Stimulated activated CD4-positive, alpha-beta T cell treated with anti-CD3 and anti-CD28 coated beads, Interleukin-1b, Interleukin-23, amount 100 ng/mL, for 24 hours (primary cell): ENCODE measurements at places on chromosomes 3 and 15.

DNA sequence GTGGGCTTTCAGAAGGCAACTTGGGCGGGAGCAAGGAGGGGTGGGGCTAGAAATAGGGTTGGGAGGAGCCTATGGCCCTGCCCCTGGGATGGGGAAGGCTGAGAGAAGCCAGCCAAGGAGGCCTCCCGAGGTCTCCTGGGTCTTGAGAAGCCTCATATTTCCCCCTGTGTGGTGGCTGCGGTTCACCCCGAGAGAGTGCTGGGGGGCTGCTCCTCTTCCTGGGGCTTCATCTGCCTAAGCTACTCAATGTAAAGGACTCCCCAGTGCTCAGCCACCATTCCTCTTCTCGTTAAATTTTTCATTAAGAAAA, 174.3 kb downstream of the SMAD6 start:
- no peak for DNase-seq

- DNase-seq: peak; percentile 72
These were observed at the start of gene C3orf38 for GRCh38 chr3:88149509-88150362. TSS of gene C3orf38 (plus strand) at chr3:88149959. CDS start at chr3:88150053, 94 bp downstream.

- no peak for DNase-seq
These were observed 197.5 kb upstream of the TSC22D2 start for GRCh38 chr3:150210461-150211110.

GRCh38 chr15:80375968-80376891, 28.0 kb upstream of the ARNT2 start:
- DNase-seq: no peak

- DNase-seq: no peak
These were observed 3.6 kb downstream of the HEMK1 start for GRCh38 chr3:50572801-50573371.

GRCh38 chr15:93479715-93480114, 390.7 kb upstream of the RGMA start:
- DNase-seq: no peak

DNA sequence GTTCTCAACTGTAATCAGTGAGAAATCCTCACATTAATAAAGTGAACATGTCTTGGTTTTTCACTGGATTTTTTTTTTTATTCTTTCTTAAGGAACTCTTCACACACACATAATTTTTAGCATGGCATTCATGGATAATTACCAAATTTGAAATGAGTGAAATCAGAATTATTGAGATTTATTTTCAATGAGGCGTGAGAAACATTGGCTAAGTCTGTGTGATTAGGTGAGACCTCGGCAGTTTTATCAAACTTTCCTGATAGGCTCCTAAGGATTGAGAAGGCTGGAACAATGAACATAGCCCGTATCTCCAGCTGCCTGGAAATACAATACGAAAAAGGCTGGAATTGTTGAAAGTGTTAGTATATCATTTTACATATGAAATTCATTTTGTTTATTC, 35.5 kb downstream of the MDFIC2 start:
- no peak for DNase-seq

DNA sequence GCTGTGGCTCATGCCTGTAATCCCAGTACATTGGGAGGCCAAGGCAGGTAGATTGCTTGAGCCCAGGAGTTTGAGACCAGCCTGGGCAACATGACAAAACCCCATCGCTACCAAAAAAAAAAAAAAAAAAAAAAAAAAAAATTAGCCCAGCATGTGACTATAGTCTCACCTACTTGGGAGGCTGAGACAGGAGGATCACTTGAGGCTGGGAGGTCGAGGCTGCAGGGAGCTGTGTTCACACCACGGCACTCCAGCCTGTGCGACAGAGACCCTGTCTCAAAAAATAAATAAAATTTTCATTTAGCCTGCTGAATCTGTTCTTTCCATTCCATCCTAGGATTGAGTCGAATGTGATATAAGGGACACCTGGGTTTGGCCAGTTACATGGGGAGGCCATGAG, 14.6 kb upstream of the PRICKLE2 start:
- DNase-seq: no peak

DNA sequence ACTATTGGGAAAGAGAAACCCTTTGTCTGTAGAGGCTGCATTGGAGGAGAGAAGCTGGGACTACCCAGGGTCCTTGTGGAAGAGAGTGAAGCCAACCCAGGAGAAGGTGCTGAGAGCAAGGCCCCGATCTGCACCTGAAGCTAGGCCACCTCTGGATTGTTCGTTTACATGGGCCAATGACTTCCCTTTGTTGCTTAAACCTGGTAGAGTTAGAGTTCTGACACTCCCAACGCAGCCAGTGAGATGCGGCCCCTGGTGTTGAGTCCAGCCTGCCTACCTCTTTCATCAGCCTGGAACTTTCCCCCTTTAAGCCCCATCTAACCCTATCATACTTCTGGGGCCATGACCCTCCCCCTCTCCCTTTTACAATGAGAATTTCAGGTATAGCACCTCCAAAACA, 30.8 kb downstream of the CCDC13 start:
- DNase-seq: no peak

- no peak for DNase-seq
These were observed 136.2 kb upstream of the PFN2 start for GRCh38 chr3:150106740-150107428.

DNA sequence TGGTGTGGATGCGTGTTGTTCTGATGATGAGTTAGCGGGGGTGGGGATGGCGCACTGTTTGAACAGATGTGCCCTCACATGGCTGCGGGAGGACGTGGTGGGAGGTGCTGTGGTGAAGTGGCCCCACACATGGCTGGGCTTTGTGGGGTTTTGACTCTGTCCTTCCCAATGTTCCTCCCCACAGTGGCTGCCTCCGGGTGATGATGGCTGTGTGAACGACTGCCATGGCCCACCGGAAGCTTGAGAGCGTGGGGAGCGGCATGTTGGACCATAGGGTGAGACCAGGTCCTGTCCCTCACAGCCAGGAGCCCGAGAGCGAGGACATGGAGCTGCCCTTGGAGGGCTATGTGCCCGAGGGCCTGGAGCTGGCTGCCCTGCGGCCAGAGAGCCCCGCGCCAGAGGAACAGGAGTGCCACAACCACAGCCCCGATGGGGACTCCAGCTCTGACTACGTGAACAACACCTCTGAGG, 167.9 kb downstream of the APBA2 start:
- no peak for DNase-seq

DNA sequence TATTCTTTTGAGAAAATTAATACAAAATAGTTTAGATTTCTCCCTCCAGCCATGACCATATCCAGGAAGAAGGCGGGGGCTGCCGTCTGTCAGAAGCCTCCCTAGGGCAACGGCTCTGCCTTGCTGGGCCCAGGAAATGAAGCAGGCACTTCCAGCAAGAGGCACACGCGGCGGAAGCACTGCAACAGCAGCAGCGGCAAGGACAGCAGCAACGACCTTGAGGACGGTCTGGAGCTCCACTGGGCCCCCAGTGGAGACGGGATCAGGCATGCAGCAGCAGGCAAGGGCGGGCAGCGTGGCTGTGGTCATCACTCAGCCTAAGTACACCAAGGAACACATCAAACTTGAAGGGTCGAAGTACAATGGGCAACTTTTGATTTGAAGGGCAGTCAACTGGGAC, 61.3 kb upstream of the EPHA6 start:
- no peak for DNase-seq

- no peak for DNase-seq
These were observed 931.9 kb downstream of the FHIT start for GRCh38 chr3:60319179-60319858.

- no peak for DNase-seq
These were observed 57.9 kb upstream of the DPH6 start for GRCh38 chr15:35603856-35604255.

GRCh38 chr3:149180057-149180573, 41.5 kb downstream of the CP start:
- no peak for DNase-seq

- no peak for DNase-seq
These were observed 1.7 kb downstream of the SLC25A20 start for GRCh38 chr3:48896936-48897335.

GRCh38 chr15:77013776-77014131, 18.8 kb downstream of the PSTPIP1 start:
- peak; percentile 67 for DNase-seq

GRCh38 chr3:159629329-159630084, 359.1 kb upstream of the IL12A start:
- no peak for DNase-seq

DNA sequence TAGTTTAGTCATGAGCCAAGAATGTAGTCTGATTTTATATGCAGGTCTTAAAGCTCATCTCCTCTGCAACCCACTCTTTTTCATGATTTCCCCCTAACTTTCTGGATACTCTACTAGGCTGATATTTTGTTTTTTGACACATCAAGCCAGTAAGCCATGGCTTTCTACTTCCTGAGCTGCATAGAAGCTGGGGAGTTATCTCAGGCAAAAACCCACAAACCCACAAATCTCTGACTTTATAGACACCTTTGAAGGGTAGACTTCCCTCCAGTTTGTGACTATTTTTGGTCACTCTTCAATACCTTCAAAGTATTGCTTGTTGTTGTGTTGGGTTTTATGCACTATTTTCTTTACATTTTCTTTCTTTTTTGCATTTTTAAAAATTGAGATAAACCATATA, 28.6 kb downstream of the TMEM202 start:
- DNase-seq: no peak

DNA sequence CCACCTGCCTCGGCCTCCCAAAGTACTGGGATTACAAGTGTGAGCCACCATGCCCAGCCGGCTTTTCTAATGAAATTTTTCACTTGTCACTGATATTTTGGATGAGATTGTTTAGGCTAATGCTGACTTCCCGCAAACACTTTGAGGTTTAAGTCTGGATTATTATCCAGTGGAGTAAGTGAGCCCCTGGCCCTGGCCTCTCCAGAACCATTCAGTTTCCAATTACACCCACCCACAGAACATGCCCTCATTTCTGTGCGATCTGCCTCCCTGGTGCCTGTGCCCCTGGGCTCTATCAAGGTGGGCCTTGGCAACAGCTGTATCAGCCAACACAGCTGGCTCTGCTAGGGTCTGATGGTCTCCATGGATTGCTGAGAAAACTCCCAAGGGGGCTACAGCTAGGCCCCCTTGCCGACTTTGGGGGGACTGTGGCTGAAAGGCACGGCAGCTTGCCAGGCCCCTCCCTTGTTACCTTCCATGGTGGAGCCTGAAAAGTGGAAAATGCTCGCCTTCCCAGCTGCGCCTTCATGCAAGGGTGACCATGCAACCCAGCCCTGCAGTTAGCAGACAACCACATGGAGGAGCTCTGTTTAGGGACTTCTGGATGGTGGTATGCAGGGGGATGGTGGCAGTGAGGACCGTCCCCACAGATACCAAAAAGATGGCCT, 288.9 kb downstream of the FAM43A start:
- DNase-seq: no peak

- DNase-seq: no peak
These were observed 48.0 kb downstream of the SMAD6 start for GRCh38 chr15:66749841-66750575.

- no peak for DNase-seq
These were observed 352.3 kb downstream of the PTPRG start for GRCh38 chr3:61913701-61914100.

- no peak for DNase-seq
These were observed 206.1 kb upstream of the ATP10A start for GRCh38 chr15:26069231-26069641.

DNA sequence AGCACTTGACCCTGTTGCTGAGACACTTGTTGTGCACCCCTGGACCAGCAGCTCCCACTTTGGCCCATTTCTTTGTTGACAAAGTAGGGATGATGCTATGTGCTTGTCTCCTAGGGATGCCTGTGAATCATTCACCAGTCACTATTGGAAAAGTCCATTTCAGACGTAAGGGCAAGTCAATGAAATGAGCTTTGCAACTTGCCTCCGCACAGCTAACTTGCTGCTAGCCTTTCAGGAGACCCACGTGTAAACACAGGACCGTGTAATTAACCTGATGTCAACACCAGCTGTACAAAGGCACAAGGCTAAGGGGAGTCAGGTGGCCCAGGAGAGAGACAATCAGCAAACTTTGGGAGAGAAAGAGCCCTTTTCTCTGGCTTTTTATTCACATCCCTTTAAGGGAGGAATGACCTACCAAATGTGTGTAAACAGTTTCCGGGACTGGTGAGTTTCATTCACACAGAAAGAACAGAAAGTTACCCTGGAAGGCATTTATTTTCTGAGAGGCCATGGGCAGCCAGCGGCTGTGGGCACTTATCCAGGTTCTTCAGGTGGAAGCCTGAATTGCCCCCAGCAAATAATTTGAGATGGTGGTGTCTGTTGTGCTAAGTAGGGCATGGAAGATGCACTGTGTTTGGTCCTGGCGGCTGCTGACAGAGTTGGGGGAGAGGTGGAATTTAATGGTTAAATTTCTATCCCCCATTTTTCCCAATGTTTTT, 54.0 kb downstream of the TIPARP start:
- no peak for DNase-seq

- DNase-seq: no peak
These were observed 348.2 kb downstream of the GRM7 start for GRCh38 chr3:7209098-7209497.

DNA sequence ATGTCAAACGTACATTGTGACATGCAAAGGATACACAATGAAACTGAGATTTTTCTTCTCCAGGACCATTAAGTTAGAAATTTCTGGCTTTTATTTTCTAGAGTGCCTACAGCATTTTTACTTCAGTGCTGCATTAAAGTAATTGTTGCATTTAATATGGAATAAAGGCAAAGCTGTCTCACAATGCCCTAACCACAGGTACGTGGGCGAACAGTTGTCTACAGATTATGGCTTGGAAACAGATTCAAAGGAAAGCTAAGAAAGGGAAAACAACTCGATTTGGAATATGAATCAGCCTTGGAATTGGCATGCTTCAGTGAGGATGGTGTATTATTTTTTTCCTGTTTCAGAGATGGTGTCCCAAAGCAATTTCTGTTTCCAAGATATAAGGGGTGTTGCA, 79.1 kb upstream of the TUSC7 start:
- no peak for DNase-seq

GRCh38 chr3:69145688-69146087, 23.3 kb upstream of the LMOD3 start:
- no peak for DNase-seq

DNA sequence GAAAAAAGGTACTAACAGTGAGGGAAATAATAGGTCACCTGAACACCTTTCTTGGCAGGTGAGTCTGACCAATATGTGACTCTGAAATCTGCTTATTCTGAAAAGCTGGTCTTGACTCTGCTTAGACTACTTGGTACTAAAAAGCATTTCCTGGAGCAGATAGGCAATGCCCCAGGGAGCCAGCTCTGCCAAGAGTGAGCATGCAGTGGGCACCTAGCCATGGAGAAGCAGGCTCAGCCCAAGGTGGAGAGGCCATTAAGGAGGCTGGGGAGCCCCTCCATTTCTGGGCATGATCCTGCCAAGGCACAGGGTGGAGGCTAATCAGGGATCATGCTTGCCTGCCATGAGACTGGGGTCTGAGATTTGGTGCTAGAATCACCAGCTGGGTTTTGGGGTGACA, 1.6 kb upstream of the LTF start:
- no peak for DNase-seq

- no peak for DNase-seq
These were observed 28.4 kb downstream of the RASGRP1 start for GRCh38 chr15:38536201-38536676.

DNA sequence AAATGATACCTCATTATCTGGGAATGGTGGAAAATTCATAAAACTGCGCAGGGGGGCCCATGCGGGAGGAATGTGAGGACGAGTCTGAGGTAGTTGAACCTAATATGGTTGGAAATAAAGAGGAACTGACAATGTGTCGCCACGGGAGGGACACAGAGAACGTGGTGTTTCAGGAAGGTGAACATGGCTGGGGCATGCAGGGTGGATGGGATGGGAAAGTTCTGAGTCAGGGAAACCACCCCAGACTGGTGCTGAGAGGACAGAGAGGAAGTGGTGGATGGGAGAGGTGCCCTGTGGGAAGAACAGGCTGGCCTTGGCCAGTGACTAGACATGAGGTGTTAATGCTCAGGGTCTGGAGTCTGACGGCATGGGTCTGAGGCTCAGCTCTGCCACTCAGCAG, 137.1 kb upstream of the WNT5A start:
- DNase-seq: no peak
